Left colon (tissue), 2 donors: ENCODE measurements at places on chromosomes 3 and 15. TPM values are rescaled to one million over a fixed set of nuclear protein-coding genes. Genes with fewer than 3 reads are reported as not detected.

DNA sequence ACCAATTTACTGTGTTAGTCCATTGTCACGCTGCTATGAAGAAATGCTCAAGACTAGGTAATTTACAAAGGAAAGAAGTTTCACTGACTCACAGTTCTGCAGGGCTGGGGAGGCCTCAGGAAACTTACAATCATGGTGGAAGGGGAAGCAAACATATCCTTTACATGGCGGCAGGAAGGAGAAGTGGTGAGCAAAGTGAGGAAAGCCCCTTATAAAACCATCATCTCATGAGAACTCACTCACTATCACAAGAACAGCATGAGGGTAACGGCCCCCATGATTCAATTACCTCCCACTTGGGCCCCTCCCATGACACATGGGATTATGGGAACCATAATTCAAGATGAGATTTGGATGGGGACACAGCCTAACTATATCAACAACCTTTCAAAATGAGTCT is 20.2 kb downstream of the USF3 start:
- DNase-seq = no peak

- no peak for DNase-seq
Observed at GRCh38 chr3:125398952-125399351, 23.8 kb upstream of the ZNF148 start.

DNA sequence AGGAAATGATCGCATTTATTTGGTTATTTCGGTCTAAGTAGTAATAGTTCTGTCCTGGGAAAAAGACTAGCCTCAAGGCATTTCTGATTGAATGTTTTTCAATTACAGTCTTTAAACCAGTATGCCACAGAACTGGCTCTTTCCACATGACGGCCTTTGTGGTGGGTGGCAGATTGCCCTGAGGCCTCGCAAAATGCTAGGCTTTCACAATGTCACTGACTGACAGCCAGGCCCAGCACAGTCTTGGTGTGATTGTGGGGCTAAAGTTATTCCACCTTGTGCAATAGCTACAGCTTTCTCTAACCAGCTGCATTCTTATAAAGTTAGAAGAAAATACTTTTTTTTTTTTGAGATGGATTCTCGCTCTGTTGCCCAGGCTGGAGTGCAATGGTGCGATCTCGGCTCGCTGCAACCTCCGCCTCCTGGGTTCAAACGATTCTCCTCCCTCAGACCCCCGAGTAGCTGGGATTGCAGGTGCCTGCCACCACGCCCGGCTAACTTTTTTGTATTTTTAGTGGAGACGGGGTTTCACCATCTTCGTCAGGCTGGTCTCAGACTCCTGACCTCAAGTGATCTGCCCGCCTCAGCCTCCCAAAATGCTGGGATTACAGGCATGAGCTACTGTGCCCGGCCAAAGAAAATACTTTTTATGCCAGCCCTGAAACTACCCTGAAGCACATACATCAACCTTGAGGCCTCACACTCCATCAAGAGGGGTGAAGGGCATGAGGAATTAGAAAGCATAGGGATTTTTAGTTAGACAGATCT is 2.5 kb upstream of the ADIPOQ start:
- DNase-seq = no peak

GRCh38 chr15:67042551-67043142 is 22.8 kb upstream of the SMAD3 start:
- DNase-seq = no peak

- DNase-seq = no peak
Observed at GRCh38 chr3:105158286-105158685, 208.4 kb upstream of the ALCAM start.

DNA sequence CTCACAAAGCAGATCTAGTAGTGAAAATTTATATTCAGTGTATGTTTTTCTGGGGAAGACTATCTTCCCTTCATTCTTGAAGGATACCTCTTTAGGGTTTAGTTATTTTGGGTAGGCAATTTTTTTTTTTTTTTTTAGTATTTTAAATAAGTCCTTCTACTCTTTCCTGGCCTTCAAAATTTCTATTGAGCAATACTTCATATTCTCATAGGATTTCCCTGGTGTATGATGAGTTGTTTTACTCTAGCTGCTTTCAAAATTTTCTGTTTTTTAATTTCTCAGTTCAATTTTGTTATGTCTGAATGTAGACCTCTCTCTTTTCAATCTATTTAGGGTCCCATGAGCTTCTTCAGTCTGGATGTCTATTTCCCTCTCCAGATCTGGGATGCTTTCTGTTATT is 74.3 kb upstream of the PLSCR4 start:
- no peak for DNase-seq

- peak; percentile 82 for DNase-seq
Observed at GRCh38 chr15:98865397-98866339, 141.9 kb downstream of the PGPEP1L start.

DNA sequence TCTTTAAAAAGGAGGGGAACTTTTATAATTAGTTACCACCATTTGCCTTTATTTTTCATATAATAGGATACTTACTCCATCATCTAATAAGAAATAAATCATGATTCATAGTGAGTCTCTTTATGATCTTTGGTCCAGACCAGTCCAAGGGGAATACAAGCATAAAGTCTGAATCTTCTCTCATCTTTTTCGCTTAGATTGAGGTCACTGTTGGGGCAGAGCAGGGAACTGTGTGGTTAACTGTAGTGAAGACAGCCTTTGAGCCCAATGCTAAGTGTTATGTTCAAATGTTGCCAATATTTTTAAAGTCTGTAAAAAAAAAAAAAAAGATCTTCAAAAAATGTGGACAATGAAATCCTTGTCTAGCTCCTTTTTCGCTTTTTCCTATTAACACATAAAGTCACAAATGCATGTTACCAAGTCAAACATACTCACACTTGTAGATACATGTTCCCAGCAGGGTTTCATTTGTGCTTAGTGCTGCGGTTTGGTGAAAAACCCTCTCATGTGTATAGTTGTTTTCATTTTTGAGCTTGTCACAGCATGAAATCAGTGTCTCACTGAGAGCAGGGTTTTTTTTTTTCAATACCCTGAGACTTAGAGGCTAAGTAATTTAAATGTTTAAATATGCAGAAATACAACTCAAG is 72.1 kb downstream of the EPHA3 start:
- no peak for DNase-seq

DNA sequence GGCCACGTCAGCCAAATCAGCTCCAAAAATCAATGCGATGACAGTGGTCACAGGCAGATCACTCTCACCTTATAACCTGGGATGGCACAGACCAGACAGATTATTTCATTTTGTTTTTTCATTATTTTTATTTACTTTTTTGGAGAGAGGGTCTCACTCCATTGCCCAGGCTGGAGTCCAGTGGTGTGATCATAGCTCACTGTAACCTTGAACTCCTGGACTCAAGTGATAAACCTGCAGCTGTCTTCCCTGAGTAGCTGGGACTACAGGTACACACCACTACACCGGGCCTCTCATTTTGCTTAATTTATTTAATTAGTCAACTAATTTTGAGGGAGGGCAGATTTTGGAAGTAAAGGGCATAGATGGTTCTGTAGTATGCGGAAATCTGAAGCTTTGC is 51.2 kb upstream of the ICE2 start:
- no peak for DNase-seq

DNA sequence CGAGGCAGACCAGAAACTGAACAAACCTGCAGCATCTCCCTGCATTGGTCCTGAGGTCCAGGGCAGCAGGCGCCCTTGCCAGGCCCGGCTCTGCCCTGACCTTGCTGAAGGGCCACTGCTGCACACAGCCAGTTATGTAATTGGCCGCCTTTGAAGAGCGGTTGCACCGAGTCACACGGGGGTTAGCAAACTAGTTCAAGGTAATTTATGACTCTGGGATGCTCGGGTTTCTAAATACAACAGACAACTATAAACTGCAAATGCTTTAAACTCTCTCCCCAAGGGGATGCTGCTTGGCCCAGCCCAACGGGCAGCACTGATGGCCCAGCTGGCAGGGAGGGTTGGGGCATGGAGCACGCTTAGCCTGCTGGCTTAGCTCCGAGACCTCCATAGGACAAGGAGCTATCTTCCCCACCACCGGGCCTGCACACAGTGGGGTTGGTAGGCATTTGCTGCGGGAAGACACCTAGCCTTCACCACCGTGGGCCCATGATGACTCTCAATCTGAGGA is 60.3 kb upstream of the IQSEC1 start:
- no peak for DNase-seq

GRCh38 chr3:142657033-142657432 is 60.8 kb downstream of the PLS1 start:
- no peak for DNase-seq

DNA sequence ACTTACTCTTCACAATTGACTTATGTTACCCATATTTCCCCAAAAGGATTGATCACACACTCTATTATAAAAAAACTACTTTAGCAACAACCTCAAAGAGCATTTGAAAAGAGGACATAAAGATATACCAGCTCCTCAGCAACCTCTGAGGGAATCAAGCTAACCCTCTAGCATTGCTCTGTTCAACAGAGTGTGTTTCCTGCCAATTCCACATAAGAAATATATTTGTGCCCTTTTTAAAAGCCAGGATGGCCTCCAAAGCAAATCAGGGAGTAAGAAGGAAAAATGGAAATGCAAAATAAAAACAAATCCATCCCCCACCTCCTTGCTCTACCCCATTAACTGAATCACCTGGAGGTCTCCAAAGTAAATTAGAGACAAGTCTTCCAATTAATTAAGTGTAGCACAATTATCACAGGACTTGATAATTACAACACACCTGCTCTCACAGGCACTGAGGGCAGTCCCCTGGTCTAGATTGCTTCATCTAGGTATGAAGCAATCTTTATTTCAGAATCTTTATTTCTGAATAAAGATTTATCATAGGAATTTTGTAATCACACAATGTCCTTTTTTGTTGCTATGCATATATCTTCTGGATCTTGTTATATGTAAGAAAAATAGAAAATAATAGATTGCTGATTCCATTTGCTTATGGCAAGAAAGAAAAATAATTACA is 34.8 kb downstream of the GPR176 start:
- DNase-seq = no peak

GRCh38 chr15:92650256-92650655 is 5.3 kb downstream of the FAM174B start:
- no peak for DNase-seq

DLEC1 gene
- total RNA-seq = 1.5 TPM

LCTL gene
- not detected for total RNA-seq

AADACL2 gene
- 0.11 TPM for total RNA-seq

CPOX gene
- 16.3 TPM for total RNA-seq

PRR20G gene
- total RNA-seq = not detected

ASB14 gene
- not detected for total RNA-seq

HTR3E gene
- 0.70 TPM for total RNA-seq

A4GNT gene
- not detected for total RNA-seq

CASR gene
- total RNA-seq = 0.31 TPM
